NCI-H1417 treated with DMSO at 0.1 percent for 48 hours (cell line): ENCODE measurements at places on chromosomes 16 and 17.

GRCh38 chr17:70615831-70616230, 446.5 kb downstream of the KCNJ2 start:
- DNase-seq = no peak

DNA sequence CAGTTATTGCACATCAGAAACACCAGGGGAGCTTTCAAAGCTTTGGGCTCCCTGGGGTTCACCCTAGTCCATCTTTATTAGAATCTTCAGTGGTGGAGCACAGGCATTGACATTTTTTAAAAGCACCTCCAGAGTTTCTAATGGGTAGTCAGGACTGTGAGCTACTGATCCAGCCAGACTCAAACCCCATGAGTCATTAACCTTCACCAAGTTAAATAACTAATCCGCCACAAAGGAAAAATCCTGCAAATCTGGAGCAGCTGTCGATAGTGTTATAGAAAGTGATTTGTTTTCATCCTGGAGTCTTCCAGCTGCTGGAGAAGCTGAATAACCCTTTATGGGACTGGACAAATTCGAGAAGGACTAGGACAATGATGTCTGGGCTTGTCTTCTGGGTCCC, 93.2 kb upstream of the PIRT start:
- DNase-seq = no peak

DNA sequence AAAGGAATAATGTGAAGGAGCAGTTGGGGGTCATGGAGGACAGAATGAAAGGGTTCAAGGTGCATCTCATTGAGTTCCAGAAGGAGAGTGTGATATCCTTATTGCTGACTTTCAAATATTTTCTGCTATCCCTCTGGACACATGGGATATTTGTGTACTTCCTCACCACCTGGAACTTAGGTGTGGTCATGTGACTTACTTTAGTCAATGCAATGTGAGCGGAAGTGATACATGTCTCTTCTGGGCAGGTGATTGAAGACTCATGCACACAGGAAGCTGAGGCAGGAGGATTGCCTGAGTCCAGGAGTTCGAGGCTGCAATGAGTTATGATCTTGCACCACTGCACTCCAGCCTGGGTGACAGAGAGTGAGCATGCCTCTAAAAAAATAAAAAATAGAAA, 36.7 kb upstream of the TANC2 start:
- no peak for DNase-seq

- no peak for DNase-seq
These were observed 166.3 kb downstream of the ANKFN1 start for GRCh38 chr17:56319531-56319930.

- no peak for DNase-seq
These were observed 367.4 kb downstream of the SNX29 start for GRCh38 chr16:12343913-12344312.

DNA sequence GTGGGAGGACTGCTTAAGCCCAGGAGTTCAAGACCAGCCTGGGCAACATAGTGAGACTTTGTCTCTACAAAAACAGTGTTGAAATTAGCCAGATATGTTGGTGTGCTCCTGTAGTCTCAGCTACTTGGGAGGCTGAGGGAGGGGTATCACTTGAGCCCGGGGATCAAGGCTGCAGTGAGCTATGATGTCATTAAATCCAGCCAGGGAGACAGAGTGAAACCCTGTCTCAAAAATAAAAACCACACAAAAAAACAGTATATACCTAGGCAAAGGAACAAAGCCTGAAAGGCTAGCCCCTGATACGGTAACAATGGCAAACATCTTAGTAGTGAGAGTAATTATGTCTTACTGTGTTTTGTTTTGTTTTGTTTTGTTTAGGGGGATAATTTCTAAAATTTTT, 38.0 kb downstream of the TOM1L2 start:
- DNase-seq = no peak

DNA sequence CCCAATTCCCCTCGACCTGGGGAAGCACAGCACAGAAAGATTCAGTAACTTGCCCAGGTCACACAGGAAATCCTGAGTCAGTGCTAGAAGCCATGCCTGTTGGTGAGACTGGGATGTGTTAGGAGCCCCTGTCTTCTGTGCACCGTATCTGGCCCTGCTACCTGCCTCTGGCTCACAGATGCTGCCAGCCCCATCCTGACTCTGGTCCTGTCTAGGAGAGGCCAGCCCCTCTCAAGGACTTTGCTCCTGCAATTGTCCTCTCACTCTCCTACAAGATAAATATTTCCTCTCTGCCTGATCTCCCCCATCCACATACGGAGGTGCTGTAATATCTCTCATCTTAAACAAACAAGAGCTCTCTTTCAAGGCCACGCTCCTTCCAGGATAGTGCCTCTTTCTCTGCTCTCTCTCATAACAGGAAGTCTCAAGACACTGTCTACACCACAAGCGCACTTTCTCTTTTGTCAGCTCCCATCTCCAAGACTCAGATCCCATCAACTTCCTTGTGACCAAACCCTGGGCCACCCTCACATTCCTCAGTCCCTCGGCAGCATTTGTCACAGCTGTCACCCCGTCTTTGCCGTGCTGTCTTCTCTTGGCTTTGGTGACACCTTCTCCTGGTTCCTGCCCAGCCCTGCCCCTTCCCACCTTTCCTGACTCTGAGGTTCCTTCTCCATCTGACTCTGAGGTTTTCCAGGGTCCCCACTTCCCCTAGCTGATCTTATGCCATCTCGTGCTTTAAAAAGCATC, 1.9 kb downstream of the SLC13A2 start:
- no peak for DNase-seq

DNA sequence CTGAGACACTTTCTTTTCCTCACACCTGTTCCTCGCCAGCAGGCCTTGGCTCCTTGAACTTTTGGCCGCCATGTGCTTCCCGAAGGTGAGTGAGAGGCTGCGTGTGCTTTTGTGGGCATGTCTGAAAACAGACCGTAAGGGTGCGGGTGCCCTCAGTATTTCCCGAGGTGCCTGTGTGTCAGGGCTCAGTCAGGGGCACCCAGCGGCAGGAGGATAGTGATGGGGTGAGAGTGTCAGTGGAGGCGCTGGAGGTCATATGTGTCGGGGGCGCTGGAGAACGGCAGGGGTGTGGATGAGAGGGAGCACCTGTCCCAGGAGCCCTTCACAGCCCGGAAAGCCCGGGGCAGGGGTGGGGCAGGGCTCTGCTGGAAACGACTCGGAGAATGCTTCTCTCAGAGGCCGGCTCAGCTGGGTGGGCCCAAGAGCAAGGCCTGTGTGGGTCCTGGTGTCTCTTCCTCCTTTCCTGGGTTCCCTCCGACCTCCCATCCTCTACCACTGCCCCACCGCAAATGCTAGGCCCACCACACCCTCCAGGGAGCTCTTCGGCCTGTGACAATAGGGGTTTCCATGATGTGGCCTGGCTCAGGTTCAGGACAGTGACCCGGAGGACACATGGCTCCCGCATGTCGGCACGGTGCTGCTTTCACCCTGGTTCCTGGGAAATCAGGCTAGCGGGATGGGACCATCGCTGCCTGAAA, 451 bp downstream of the IL32 start:
- no peak for DNase-seq

DNA sequence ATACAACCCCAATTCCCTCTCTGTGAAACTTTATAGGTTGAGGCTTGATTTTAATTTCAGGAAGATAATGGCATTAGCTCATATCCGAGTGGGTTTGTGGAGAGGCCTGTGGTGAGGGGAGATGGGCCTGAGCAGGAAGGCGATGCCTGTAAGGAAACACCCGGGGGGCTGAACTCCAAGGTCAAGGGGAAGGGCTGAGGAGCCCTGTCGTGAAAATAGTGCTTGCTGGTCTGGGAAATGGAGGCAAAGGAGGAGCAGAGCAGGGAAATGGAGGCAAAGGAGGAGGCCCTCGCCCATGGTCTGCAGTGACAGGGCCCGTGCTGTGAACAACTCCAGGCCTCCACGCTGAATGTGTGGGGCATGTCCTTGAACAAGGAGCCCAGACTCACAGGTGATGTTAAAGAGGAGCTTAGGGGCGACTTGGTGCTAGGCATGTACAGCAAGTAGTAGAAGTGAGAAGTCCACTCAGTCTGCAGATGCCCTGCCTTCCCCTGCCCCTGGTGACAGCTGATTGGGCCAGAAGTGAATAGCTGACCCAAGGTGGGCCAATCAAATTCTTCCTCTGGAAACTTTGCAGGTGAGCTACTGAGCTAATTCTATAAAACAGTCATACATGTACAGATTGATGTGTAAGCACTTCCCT, 38.1 kb downstream of the MRPS23 start:
- peak; percentile 80 for DNase-seq

GRCh38 chr16:67651847-67652246, 6.9 kb downstream of the CARMIL2 start:
- no peak for DNase-seq

- no peak for DNase-seq
These were observed 1.2 kb downstream of the TMC6 start for GRCh38 chr17:78127239-78127887.

DNA sequence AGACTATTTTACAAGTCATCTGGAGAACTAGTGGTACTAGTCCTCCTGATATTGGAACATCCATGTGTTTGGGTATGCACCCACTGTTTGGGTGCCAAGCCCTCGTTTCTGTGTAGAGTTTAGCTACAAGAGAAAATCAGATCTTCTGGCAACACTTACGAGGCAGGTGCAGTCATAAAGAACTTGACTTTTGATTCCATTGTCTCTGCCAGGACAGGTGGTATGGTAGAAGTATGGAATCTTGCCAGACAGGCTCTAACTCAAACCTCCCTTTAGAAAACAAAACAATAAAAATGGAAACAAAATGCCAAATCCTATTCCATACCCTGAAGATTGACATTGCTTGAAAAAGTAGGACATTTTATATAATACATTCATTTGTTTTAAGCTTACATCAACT, 16.0 kb downstream of the RNF43 start:
- DNase-seq = no peak

DNA sequence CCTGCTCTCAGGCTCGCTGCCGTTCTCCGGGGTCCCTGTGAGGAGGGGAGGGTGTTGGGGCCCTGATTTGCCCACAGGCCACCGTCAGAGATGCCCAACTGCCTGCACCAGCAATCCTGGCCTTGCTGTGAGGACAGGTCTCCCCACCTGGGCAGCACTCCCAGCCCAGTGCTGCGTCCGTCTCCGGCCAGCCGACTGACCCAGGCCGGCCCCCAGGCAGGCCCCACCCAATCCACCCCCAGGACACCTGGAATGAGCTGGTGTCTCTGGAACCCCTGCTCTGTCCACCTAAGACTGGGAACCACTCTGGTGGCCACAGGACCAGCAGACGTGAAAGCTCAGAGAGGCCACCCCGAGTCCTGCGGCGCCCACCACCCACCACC, 20.1 kb downstream of the PKD1 start:
- no peak for DNase-seq

GRCh38 chr17:17170346-17170985, 35.7 kb downstream of the PLD6 start:
- no peak for DNase-seq

DNA sequence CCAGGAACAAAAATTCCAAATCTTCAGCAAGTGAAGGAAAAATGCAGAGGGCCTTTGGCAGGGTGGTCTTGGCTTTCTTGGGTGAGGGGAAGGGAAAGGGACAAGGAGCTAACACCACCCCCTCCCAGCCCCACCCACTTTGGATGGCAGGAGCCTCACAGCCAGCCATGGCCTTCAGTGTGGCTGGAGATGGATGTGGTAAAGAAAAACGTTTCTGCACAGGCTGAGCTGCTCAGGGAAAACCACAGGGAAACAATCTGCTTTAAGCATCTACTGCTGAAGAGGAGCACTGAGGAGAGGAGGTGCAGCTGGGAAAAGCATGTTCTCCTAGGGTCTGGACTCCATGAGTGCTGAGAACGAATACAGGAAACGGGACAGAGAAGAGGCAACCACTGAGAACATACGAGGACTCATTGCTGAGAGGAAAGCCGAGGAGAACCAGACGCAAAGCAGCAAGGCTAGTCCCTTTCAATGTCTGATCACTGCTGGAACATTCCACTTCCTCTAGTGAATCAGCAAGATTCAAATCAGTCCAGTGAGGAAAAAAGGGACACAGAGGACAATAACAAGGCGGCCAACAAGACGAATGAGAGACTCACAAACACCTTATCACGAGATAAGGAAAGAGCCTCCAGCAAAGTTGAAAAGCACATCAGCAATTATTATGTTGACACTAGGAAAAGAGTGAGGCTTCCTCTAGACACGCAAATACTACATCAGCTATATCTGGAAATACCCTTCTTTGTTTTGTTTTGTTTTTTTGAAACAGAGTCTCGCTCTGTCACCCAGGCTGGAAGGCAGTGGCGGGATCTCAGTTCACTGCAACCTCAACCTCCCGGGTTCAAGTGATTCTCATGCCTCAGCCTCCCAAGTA, 41.7 kb downstream of the ZZEF1 start:
- DNase-seq = no peak

DNA sequence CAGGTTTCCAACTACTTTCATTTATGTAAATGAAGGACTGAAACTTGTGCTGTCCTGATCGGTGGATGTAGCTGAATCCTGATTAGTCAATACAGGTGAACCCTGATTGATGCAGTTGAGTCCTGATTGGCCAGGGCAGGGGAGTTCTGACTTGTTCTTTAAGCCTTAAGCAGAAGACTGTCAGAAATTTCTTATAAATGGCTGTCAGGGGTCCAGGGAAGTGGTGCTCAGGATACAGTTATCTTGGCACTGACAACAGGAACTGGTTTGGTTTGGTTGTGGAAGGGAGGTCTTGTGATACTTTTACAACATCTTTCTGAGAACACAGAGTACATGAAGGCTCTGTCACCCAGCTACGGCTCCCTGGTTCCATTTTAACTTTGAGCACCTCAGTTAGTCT, 132.1 kb downstream of the KCNJ12 start:
- DNase-seq = no peak

DNA sequence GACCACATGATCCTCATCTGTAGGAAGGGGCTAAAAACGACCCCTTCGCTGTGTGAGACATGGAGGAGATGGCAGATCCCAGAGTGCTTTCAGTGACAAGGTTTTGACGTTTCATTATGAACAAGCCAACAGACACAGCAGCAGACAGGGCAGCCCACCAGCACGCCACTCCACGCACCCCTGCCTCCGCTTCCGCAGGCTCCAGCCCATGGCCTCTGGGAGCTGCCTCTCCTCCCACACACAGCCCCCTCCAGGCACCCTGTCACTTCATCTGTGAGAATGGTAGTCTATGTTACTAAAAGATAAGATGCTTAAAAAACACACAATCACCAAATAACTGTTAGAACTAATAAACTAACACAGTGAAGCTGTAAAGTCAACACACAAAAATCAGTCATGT, 12.3 kb upstream of the ADCY7 start:
- no peak for DNase-seq

GRCh38 chr17:79027925-79028491, 4.0 kb downstream of the C1QTNF1 start:
- no peak for DNase-seq

GRCh38 chr16:71423865-71424264, 18.0 kb downstream of the TLE7 start:
- no peak for DNase-seq

DNA sequence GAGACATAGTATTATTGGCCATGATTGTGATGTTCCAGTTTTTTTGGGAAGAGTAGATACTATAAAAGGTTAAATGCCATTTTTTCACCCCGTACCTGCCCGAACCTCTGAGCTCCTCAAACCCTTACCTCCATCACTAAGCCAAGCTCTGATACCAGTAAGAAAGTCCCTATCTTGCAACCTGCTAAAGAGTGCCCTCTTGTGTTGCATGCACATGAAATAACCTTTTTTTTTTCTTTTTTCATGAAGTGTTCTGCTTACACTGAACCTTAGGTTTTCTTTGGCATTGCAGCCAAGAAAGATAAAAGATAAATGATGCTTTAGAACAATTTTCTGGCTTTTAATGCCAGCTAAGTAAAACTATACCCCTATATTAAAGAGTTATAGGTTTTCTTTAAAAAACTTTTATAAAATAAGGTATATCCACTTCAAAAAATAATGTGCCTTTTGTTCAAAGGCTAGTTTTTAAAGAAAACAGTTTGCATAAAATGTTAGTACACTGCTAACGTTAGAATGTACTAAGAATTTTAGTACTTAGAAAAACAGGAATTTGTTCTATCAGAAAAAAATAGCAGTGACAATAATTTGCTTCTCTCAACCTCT, 295.3 kb upstream of the PMFBP1 start:
- peak; percentile 14 for DNase-seq
